ENCODE measurements at places on chromosomes 1 and 21.

- no peak for DNase-seq
Observed at GRCh38 chr1:230584660-230585059, 57.6 kb upstream of the COG2 start.

DNA sequence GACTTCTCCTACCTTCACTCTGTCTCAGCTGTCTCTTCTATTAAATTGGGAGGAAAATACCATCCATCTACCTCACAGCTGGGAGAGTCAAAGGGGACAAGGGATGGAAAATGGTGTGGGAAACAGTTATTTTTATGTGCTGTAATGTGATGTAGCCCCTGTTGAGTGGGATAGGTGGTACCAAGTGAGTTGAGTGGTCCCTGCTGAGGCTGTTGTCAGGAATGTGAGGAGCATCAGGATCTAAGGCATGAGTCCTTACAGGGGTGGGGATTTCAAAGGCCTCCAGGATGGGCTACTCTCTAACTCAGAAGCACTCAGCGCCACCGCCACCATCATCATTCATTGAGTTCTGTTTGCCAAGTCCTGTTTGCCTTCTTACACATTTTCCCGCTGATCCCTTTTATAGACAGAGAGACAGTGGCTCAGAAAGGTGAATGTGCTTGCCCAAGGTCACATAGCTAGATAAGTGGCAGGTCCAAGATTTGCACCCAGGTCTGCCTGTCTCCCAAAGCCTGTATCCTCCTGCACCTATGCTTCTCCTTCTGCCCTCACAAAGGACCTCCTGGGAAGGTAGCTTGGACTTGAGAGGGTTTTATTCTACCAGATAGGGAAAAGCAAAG lies 4.6 kb upstream of the ID3 start:
- DNase-seq = no peak

GRCh38 chr1:6508816-6509189 lies 17.3 kb upstream of the PLEKHG5 start:
- DNase-seq = no peak

GRCh38 chr1:206923009-206923960 lies 1.5 kb upstream of the FCMR start:
- peak; percentile 66 for DNase-seq

DNA sequence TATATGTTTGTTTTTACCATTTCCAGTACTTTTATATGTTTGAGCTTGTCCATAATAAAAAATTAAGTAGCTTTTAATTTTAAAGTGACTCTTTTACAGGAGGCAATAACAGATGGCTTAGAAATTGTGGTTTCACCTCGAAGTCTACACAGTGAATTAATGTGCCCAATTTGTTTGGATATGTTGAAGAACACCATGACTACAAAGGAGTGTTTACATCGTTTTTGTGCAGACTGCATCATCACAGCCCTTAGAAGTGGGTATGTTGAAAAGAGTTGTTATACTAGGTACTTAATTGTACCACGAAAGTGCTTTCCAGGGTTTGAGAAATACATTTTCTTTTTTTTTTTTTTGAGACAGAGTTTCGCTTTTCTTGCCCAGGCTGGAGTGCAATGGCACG lies 46.1 kb downstream of the RNF2 start:
- no peak for DNase-seq

GRCh38 chr21:37153935-37154350 lies 80.9 kb downstream of the TTC3 start:
- DNase-seq = no peak

DNA sequence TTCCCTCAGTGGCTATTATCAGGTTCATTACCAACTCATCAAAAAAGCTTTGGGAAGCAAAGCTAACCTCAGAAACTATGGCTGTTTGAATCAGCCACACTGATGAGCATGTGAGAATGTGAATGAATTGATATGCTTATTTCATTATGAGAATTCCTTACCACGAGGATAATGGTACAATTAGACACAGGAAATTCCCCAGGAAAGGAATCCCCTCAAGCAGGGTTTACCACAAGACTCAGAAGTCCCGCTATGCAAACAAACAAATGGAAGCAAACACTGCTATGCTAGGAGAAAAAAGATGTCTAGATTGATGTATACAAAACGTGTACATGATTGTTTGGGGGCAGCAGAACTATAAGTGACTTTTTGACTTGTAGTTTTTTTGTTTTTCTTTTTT lies 205.0 kb downstream of the HMCN1 start:
- DNase-seq = no peak

DNA sequence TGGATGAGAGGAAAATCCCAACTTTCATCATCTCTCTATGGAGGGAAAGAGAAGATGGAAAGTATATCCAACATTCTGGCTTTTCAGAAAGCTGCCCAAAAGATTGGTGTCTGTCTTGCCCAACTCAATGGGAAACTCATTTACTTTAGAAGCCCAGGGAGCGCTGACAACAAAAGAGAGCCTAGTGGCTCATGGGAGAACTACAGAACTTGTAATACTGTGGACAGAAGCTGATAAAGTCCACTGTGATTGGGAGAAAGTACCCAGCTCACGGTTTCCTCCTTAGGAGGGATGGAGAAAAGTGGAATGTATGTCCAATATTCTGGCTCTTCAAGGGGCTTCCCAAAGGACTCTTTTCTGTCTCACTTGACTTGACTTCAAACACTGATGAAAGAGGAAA lies 66.0 kb downstream of the RGS21 start:
- no peak for DNase-seq

DNA sequence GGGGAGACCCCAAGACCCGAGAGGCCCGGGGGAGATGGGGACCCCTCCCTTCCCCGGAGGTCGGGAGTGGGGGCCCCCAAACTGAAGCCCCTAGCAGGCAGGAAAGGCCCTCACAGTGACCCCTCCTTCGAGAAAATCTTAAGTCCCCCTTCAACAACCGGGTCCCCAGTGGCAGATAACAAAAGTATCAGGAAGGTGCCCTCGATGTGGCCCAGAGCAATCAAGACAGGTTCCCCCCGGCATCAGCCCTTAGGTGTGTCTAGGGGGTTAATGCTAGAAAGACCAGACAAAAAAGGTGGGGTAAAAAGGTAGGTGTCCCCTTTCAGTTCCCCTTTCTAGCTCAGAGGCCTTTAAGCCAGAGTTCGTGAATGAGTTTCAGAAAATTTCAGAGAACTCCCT lies 282 bp upstream of the ECE1 start:
- DNase-seq = peak; percentile 85

DNA sequence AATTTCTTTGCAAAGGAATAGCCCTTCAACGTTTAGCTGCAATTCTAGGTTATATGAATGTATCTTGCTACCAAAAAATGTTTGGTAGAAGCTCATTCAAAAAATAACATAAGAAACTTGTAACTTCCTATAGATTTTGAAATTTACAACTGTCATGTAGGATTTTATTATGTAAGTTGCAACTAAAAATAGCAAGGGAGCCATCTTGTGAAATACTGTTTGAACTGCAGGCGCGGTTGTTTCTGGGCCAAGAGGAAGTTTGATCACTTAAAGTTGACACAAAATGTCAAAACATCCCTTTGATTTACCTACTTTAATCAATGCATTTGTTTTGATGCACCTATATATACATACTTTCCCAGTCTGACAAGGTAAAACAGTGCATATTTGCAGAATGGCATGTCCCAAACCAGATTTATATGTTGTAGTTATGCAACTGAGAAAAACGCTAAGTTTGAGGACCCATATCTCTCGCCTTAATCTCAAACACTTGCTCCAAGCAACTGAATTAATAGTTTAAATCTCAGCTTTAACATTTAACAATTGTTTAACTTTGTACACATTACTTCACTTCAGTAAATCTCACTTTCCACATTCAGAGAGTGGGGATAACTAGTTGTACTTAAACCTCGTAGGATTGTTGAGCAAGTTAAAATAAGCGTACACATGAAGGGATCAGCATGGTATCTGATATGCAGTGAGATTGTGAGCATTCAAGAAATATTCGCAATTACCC lies 63.9 kb downstream of the KCNK2 start:
- peak; percentile 4 for DNase-seq

DNA sequence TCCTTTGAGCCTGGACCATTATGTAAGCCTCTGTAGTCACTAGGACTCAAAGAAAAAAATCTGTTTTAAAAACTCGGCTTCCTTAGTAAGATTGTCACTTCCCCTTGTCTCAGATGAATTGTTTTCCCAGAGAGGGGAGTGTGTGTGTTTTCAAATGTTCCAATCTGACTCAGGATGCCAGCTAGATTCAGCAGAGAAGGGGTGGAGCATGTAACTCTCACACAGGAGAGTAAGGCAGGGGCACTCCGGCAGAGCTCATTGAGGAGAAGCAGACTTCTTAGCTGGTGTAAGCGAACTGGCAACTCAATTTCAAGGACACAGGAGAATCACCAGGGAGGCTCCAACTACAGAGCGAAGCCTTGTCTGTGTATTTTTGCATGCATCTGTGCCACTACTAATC lies 623.2 kb downstream of the LMO4 start:
- DNase-seq = no peak

- peak; percentile 5 for DNase-seq
Observed at GRCh38 chr1:160419150-160419837, 18.9 kb downstream of the VANGL2 start.

DNA sequence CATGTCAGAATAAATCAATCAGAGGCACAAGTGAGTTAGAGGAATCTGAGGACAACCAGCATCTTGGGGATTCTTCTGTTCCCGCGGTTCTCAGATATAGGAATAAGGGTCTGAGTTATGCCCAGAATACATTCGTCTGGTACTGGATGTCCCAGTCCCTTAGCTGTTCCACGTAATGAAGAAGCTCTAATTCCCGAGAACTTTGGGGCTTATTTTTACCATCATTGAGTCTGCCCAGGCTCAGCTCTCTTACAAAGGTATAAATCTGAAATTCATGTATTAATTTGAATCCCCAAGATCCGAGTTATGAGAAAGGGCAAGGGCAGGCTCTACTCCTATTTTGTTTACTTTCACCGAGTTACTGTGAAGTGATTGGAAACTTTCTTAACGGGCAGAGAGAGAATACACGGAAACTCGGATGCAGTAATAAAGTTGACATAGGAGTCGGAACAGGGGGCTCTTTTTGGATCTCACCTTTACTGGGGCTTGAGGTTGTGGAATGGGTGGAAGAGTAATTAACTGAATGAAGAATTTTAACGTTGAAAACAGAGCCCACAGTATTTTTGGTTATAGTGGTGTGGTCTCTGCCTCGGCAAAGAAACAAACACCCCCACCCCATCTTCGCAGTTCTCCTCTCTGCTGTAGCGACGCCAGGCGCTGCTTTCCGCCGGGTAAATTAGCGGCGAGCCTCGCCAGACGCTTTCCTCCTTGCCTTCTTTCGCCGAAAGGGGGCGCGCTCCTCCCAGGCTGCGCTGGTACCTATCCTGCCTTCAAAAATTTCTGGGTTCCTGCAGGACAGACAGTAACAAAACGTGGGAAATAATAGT lies 7.1 kb downstream of the PRRX1 start:
- no peak for DNase-seq

GRCh38 chr1:232307296-232308017 lies 322.5 kb downstream of the SIPA1L2 start:
- DNase-seq = no peak

GRCh38 chr1:205417870-205418635 lies 3.8 kb downstream of the LEMD1 start:
- no peak for DNase-seq

- DNase-seq = no peak
Observed at GRCh38 chr21:32716486-32716885, 11.3 kb downstream of the SYNJ1 start.

DNA sequence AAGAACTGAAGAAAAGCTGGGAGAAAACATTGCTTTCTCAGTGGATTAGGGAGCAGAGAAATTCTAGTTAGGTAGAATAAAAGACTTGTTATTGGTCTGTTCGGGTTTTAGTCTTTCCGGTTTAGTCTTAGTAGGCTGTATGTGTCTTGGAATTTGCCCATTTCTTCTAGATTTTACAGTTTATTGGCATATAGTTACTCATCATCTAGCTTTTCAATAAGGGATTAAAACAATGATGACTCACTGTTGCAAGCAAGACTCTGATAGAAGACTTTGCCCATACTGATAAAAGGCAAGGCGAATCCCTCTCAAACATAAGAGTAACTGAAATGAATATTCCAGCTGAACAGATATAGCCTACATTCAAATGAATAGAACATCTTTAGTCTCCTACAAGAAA lies 62.3 kb downstream of the GPR137B start:
- DNase-seq = no peak

- no peak for DNase-seq
Observed at GRCh38 chr1:29319300-29320110, 83.2 kb downstream of the PTPRU start.
